ENCODE measurements at places on chromosomes 1 and 21. TPM values are rescaled to one million over a fixed set of nuclear protein-coding genes. Genes with fewer than 3 reads are reported as not detected.

GRCh38 chr1:156881663-156882062 is 11.9 kb upstream of the PEAR1 start:
- no peak for DNase-seq

DNA sequence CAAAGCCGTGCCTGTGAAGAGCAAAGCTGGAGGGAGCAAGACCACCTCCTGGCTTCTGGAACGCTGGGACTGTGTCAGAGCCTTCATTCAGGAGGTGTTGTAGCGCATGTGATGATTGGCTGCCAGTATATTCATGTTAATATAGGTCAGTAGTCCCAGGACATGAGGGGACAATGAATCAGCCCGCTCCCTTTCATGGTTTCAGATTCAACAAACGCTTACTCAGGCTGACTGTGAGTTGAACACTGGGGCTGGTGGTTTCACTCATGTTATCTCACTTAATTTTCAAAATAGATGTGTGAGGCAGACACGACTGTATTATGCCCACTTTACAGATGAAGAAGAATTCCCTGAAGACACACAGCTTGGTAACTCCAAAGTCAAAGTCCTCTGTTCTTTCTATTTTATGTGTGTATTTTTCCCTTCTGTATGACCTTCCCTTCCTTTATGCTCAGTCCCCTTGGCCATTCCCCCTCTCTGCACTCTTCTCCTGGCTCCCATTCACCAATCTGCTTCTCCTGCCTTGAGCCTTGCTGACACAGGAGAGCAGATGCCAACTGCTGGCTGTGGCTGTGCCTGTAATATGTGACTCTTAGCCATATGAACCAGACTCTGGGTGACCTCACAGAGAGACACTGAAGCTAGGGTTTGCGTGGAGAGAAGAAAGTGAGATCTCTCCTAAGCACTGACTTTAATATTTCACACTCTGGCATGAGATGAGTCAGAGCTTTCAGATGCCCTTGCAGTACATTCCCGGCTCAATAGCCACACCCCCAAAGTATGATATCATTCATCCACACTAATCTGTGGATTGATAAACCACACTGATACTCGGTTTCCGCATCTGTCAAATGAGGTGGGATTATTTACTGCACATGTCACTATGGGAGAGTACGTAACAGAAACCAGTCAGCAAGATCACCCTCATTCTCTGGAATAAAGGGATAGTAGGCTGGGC is 31.4 kb upstream of the KIRREL1 start:
- no peak for DNase-seq

- DNase-seq, result no peak
Measured at GRCh38 chr1:89540406-89540970, 15.9 kb downstream of the LRRC8B start.

DNA sequence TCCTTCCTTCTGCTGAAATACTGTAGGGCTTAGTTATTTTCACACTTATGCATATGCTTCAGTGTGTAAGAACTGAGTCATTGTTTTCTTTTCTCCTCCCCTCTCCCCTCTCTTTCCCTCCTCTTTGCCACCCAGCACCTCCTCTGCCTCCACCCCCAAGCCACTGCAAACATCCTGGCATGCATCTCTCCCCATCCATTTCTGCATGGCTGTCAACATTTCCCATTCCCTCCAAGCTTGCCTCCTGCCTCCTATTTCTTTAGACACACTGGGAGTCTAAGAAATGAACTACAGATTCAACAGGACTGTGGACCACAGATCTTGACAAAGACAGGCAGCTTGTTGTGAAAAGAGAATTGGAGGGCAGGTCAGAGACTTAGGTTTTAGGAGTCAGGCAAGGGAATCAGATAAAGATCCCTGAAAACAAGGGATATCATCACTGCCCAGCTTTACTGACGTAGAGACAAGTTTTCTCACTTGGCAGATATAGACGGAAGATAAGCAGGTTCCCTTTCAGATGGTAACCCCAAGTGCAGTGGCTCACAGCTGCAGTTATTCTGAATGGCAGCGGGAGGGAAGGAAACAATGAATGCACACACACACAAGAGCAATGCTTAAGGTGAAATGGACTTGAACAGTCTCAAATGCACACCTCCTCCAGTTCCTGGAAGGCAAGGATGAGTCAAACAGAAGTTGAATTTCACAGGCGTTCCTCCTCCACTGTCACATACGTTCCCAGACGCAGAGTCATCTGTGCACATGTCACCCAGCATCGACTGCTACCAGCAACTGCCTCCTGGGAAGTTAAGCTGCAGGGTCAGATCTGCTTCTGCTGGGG is 56.1 kb downstream of the HIVEP3 start:
- DNase-seq, result no peak

HHIPL2 gene
- total RNA-seq, result 0.45 TPM

Measured in endodermal cell (in vitro differentiated cells).